DMS79 (cell line): ENCODE measurements at places on chromosomes 5 and 9.

DNA sequence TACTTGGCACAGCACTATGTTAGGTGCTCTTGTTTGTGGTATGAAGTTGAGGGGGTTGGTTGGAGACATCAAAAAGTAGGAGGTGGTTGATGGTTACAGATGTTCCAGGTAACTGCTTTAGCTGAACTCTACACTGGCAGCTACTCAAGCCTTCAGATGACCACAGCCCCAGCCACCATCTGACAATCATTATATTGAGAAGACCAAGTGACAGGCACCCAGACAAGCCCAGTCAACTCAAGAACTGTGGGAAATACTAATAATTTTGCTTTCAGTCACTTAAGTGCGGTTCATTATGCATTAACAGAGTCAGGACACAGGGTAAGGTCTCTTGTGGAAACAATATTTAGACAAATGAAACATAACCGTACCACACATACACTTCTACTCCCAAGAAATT is 38.9 kb upstream of the SLIT3 start:
- no peak for DNase-seq

GRCh38 chr9:124450241-124450924 is at the start of gene ADGRD2:
ADGRD2 (plus strand) TSS chr9:124450451; CDS start chr9:124451667, 1,216 bp downstream.
- DNase-seq, result no peak

DNA sequence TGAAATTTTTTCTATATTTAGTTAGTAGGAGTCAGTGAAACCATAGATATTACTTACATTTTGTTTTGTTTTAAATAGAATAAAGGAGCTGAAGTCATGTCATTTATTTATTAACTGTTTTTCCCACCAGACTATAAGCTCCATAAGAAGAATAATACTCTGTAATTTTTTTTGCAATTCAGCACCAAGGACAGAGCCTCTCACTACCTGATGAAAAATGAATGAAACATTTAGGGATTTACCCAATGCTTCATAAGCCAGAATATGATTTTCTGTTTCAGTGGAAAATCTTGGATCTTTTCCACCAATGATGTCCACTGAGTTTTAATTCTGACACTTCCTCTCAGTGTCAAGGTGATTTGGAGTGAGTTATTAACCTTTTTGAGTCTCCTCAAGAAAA is 624.9 kb upstream of the GRAMD2B start:
- DNase-seq, result no peak

- no peak for DNase-seq
Observed at GRCh38 chr5:136198453-136198852, 5.5 kb upstream of the SMIM32 start.

- DNase-seq, result no peak
Observed at GRCh38 chr9:73680831-73681230, 529.2 kb downstream of the ANXA1 start.

GRCh38 chr5:32642276-32643002 is 57.1 kb downstream of the SUB1 start:
- no peak for DNase-seq

DNA sequence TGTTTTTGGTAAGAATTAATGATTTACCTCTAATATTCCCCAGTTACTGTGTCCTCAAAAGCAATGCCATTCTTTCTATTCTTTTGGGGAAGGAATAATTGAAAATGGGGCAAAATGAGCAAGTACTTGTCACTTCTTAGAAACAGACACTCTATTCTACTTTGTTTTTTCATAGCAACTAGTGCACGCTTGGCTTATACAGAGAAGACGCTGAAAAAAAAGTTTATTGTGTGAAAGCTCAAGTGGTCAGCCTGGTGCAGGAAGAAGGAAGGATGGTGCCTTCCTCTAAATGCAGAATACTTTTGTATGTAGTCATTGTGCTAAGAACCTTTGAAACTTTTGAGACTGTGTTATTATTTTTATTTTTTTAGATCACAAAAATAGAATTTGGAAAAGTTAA is 29.6 kb downstream of the ANKDD1B start:
- no peak for DNase-seq

GRCh38 chr5:138543730-138544104 is 681 bp upstream of the ETF1 start:
- no peak for DNase-seq

DNA sequence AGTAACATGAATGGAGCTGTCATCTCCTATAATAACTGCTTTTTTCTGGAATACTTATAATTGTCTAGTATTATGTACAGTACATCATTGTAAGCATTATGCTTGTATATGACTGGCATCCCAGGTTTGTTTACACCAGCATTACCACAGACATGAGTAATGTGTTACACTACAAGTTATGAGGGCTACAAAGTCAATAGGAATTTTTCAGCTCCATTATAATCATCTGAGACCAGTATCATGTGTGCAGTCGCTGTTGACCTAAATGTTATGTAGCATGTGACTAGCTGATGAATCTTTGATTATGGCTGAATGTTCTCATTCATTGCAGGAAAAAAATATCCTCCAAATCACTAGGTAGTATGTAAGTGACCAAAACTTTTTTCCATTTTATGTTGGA is 2.2 kb downstream of the ZCCHC9 start:
- no peak for DNase-seq

GRCh38 chr5:149969181-149969930 is 8.8 kb downstream of the SLC26A2 start:
- DNase-seq, result no peak

- DNase-seq, result no peak
Observed at GRCh38 chr9:133269537-133270362, 5.3 kb downstream of the ABO start.

DNA sequence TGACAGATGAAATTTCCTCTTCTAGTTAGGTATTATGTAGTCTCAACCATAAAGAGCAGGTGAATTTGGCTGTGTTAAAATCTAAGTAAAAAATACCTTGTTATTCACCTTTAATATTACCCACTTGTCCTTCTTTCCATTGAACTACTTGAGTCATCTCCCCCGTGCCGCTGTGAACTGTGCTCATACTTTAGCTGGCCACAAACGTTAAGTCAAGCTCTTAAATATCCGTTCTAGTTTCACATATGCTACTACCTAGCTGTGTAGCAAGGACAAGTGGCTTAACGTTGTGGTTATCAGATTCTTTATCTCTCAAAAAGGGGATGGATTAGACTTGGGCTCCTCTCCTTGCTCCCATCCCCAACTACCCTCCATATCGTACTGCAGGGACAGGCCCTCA is 110.4 kb downstream of the EFNA5 start:
- DNase-seq, result no peak

DNA sequence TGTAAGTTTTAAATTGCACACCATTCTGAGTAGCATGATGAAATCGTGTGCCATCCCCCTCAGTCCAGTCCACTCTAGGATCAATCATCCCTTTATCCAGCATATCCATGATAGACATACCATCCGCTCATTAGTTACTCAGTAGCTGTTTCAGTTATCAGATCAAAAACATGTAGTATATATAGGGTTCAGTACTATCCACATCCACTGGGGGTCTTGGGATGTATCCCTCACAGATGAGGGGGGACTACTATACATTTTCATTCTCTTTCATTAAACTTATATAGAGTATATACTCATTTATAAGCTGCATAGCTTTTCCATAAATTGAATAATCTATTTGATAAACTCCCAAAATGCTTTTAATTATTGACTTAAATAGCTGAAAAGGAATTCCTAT is 67.6 kb downstream of the MEIKIN start:
- DNase-seq, result no peak

- no peak for DNase-seq
Observed at GRCh38 chr9:91421971-91422757, 1.5 kb downstream of the NFIL3 start.

DNA sequence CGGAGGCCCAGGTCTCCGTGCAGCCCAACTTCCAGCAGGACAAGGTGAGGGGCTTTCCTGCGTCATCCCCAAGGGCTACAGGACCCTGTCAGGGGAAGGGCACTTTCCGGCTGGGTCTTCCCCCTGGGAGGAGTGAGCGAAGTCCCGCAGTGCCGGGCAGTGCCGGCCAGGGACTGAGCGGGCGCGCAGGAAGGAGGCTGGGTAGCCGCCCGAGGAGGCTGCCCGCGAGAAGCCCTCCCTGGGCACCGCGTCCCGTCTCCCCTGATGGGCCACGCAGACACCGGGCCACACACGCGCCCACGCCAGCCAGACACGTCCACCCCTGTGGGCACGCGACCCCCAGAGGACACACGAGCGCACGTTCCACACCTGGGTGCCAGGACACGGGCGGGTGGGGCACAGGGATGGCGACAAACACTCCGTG is 357 bp downstream of the PTGDS start:
- no peak for DNase-seq

DNA sequence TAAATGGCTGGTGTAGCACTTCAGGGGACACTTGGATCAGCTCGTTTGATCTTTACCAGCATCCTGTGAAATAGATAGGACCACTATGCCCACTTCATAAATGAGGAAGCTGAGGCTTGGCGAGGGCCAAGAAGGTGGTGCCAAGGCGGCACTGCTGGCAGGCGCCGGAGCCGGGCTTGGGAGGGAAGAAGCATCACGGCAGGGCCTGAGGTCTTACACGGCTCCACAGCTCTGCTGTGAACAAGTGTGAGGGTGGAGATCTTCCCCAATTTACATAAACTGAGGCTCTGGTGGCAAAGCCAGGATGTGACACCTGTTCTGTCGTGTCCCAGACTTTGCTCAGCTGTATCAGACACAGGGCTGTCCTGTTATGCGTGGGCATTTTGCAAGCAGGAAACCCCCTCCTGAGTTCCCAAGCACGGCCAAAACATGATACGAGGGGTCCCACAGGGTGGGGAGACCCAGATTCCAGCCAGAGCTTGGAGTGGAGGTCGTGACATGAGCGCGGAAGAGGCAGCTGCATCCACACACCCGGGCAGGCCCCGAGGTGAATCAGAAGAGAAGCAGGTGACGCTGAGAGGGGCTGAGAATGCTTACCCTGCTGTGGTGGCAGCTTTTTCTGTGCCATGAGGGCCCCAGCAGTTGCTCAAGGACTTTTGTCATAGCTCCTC is 117.5 kb upstream of the BOD1 start:
- peak; percentile 54 for DNase-seq

DNA sequence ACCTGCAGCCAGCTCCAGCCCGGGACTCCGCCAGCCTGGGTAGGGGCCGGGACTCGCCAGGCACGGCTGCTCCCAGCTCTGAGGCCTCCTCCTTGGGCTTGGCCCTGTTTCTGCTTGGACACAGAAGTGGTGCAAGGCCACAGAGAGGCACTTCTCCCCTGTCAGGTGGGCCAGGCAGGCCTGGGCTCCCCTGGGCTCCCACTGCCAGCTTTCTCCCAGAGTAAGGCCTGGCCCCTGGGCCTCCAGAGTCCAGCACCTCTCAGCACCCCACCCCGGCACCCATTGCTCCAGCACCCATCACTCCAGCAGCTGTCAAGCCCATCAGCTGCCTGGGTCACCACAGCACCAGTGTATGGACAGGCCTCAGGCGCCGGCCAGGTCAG is 71.1 kb upstream of the LRRTM2 start:
- DNase-seq, result no peak

DNA sequence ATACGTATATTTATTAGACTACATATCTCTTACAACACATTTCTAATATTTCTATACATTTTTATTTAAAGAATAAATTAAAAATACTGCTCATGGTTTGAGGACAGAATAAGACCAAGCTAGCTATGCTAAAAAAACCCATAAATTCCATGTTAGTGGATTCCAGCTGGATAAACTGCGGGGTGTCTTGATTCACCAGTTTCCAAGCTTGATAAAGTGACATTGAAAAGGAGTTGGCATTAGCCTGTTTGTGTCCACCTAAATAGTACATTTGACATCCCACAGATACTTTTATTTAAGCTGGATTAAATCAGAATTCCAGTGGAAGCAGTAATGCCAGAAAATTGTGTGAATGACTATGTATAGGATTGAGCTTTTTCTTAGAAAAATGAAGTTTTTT is 80.1 kb downstream of the GABRA6 start:
- no peak for DNase-seq

GRCh38 chr9:103867886-103868285 is 226.2 kb upstream of the SMC2 start:
- DNase-seq, result no peak

DNA sequence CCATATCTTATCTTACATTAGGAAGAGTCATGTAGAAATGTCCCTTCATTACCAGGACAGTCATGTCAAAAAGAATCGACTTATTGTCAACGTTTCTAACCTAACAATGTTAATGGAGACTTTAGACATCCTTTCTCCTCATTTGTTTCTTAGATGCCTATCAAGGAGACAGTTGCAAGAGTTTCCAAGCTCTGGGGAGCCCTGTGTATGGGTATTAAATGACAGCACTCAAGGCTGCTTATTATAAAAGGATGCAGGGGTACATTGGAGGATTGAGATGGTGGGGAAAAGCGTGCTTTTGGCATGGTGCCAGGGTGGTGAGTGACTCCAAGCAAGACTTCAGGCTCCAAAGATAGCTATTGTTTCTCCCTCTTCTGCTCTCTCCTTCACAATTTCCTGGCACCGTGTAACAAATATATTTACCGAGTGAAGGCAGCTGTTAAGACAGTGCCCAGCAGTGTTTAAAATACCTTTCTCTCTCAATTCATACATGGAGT is 461.3 kb upstream of the CLINT1 start:
- peak; percentile 27 for DNase-seq

DNA sequence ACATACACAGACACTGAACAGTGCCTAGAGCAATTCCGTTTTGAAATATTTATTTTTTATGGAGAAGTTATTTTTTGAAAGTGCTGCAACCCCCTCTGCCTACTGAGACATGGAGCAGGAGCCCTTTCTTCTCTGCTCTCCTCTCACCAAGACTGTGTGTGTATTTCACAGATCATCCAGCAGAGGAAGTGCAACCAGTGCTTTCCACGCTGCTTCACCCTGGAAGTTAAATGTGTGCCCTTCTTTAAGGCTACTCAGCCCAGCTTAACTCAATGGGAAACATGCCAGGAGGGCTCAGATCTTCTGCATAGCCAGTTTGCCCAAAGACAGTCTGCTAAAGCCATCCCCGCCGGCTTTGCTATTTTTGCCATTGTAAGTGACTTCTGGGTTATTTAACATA is 606.3 kb downstream of the TLE1 start:
- DNase-seq, result no peak

GRCh38 chr9:14221558-14221957 is 92.4 kb downstream of the NFIB start:
- no peak for DNase-seq

- DNase-seq, result no peak
Observed at GRCh38 chr9:87671925-87672324, 54.0 kb upstream of the CTSL start.

DNA sequence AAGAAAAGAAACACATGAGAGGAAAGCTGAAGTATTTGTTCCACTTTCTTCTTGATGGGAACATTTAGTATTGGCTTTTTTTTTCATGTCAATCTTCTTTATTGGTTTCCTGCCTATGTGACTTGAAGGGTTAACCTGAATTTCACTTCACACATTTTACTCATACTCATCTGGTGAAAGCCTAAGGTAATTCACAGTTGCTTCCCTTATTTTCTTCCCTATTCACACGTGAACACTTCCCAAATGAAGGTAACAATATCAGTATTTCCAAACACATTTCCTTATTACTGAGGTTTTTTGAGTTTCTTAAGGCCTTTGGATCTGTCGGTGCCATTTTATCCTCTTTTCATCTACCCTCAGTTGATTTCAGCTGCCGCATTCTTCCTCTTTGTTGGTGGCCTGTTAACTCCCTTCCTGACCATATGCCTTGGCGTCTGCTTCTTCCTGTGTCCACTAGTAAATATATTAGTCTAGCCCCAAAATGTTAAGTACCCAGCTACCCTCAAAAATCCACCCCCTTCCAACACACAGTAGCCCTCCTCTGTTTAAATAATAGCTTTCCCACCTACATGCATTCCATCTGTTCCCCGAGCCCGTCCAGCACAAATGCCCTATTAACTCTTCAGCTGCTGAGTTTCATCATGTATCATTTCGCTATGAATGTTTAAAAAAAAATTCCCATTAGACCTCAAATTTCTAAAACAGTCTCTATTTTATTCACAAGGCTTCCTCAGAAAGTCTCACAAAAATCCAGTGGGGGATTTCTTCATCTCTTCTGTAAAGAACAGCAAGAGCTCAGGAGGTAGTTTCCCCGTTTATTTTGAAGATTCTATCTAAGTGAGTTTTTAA is 97.3 kb downstream of the USP20 start:
- no peak for DNase-seq
